Spinal cord (tissue), 10 donors: ENCODE measurements at places on chromosomes 3 and 15.
A peak's percentile ranks its signal among the peaks of the same experiment; 100 is the strongest.

- no peak for DNase-seq
Measured at GRCh38 chr15:57152133-57152532, 224.2 kb upstream of the CGNL1 start.

- DNase-seq = no peak
Measured at GRCh38 chr3:115710799-115711198, 87.5 kb downstream of the GAP43 start.

DNA sequence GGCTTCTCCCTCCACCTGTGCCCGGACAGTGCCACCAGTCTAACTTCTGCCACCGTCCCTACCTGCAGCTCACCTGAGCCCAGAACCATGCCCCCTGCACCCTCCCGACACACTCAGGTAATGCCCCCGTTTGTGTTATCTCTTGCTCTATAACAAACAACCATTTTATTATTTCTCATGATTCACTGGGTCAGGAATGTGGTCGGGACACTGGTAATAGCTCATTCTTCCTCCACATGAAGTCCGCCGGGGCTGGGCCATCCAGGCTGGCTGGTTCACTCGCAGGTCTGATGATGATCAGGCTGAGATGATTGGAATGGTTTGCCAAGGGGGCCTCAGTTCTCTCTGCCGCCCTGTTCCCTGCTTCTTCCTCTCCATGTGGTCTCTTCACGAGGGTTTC, 20.3 kb upstream of the NR2E3 start:
- DNase-seq = no peak

DNA sequence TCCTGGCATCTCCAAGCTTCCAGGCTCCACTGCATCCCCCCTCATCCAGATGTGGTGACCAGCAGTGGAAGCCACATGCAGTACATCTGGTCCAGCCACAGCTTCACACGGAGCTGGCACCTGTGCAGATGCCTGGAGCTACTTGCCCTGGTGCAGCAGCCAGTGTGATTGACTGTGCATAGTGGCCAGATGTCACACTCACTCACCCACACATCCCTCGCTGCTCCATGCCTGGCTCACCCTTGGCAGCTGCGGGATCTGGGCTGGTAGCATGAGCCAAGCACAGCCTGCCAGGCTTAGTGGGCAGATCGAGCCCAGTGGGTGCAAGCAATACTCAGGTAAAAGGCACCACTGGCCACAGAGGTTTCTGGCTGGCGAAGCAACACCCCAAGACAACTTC, 398.0 kb upstream of the CNTN4 start:
- no peak for DNase-seq

DNA sequence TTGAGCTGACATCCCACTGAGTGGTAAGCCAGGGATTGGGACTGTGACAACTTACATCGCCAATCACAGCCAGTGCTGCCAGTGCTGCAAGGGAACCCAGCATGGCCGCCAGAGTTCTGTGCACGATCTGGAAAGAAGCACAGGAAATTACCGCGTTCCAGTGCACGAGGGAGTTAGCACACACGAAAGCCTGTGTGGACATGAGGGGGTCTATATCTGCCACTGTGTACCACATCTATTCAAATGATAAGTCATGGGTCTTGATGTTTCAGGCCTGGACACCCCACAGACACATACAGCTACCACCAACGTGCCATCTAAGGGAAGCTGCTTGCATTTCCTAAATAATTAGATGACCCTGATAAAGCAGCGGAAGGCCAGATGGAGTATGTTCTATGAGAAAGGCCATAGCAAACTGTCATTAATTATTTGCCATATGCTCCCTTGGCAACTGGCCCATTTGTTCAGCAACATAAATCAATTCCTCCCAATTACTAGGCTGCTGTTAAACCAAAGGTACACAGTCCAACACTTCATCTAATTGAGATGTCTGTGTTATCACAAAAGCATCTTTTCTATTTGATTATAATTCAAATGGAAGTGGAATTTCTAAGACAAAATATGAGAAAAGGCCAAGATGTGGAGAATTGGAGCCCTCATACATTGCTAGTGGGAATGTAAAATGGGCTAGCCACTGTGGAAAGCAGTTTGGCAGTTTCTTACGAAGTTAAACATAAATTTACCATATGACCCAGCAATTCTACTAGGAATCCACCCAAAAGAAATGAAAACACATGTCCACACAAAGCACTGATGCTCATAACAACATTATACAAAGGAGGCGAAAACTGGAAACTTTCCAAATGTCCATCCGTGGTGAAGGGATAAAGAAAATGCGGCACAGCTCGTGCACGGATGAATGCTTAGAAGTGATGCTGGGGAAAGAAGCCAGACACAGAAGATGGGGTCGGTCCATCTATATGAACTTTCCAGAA, 108.3 kb downstream of the OCA2 start:
- no peak for DNase-seq

DNA sequence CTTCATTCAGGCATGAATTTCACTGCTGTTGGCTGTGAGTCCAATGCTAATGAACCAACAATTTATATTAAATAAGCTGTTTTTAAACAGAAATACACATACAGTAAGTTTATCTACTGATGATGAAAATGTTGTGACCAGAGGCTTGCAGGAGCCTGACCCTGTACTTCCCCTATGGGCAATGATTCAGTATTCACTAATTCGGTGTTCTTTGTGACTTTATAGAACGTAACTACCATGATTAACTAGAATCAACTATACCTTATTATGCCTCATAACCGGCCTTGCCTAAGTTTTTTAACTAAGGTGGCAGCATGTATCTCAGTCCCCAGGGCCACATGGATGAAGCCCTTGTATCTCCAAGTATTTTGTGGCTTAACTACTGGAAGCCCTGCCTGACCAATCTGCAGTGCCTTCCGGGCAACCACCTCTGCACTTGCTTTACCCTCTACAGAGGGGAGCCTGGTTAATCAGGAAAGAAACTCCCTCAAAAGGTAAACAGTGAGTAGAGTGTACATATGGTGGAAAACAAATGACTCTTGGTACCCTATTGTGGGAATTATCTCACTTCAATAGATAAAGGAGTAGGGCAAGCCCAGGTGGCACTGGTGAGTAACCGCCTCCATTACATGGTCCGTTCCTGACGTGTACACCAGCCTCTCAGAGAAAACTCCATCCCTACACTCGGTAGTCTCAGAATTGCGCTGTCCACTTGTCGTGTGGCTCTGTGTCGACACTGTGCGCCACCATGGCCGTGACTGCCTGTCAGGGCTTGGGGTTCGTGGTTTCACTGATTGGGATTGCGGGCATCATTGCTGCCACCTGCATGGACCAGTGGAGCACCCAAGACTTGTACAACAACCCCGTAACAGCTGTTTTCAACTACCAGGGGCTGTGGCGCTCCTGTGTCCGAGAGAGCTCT, 11.6 kb upstream of the CLDN18 start:
- no peak for DNase-seq

DNA sequence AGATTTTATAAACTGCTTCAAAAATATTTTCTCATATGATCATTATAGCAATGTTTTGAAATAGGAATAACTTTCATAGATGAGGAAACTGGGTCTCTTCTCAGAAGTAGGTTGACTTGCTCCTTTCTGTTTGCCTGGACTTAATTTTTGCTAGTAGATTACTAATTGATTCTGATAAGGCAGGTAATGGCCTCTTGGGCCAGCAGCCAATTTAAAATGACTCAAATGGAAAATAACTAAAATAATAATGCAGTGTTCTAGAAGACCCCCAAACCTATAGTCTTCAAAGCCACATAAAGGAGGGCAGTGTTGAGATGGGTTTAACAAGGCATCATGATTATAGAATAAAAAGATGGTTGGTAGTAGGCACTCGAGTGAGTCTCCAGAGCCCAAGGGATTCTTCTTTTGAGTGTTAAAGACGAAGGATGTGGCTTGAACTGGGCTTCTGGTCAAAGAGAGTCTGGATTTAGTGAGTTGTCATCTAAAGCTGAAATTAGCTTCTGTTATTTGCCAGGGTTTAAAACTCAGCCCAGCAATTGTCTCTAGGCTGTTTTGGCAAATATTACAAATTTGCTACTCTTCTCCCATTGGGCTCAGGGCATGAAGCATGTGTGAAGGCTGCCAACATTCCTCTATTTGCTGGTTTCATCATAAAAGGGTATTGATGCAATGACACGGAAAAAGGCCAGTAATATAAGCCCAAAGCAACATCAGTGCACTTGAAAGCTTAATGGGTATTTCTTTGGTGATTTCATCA, 297.1 kb upstream of the MEIS2 start:
- no peak for DNase-seq

DNA sequence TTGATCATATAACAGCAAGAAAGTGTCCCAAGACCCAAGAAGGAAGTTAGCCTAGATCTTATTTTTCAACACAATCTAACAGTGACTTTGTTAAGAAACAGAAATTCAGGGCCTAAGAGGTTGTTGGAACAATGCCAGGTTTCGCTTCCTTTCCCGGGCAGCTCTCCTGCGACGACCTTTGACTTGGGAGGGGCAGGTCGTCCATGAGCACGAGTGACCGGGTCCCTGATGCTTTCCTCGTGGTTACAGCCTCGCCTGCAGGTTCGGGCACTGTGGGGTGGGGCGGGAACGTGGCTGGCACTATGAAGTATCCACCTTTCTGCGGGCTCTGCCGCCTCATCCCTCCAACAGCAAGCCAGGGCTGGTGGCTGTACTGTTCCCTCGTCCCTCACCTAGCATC, 90.1 kb upstream of the RGMA start:
- no peak for DNase-seq

GRCh38 chr15:22895465-22896190, 57.2 kb downstream of the NIPA2 start:
- DNase-seq = no peak

- no peak for DNase-seq
Measured at GRCh38 chr15:99487337-99487730, 78.5 kb upstream of the MEF2A start.

DNA sequence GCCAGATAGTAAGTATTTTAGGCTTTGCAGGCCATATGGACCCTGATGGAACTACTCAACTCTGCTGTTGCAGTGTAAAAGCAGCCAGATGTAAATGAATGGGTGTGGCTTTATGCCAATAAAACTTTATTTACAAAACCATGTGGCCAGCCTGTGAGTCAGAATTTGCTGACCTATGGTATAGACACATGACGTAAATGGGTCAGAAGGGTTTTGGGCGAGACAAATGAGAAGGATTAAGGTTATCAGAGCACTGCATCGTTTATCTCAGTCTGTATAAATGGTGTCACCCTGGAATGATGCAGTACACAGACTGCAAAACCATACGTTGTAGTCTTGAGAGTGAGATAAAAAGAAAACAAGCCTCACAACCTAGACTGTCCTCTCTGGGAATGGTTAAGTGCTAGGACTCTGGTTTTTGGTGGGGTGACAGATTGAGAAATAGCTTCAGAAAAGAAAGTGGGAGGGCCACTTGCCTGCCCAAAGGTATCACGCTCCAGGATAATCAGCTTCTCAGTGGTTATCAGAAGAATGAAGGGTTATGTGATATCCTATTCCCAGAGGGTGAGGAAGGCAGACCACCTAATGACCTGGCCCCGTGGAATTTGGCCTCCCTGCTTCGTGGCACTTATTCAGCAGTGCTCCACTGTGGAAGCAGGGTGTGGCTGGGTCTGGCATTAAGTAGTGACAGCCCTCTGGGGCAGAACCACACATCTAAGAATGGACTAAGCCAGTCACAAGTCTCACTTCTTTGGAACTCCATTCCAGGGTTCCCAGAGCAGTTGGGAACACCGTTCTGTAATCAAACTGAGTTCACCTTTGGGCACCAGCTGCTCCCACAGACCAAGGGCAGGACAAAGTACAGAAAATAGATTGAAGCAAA, 46.1 kb downstream of the ABHD5 start:
- DNase-seq = no peak

DNA sequence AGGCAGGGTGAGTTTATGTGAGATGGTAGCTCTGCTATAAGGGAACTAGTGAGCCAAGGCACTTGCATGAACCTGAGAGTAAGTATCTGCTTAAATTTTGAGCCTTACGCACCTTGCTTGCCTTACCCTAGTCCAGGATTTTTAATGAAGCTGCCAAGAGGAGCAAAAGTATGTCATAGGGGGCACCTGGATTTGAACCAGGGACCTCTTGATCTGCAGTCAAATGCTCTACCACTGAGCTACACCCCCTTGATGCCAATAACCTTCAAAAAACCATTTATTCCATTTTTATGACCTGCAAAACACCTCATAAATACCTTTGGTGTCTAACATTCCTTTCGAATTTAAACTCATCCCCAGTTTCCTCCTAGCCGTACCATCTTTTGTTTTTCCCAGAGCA, 88.3 kb upstream of the ACP3 start:
- DNase-seq = no peak

DNA sequence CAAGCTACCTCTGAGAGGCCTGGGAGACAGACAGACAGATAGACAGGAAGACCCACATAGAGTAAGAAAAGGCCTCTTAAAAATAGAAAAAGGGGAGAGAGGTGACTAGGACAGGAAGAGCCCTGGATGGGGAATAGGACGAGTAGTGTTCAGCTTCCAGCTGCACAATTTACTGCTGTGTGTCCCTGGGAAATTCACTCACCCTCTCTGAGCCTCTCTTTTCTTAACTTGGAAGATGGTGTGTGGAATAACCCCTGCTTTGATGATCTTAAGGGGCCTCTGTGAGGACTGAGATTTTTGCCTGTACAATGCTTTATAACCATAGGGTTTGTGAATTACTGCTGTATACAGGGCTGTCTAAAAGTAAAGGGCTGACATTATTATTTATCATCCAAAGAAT, 37.5 kb downstream of the FEM1B start:
- DNase-seq = no peak

GRCh38 chr3:123340336-123340735, 108.6 kb downstream of the ADCY5 start:
- DNase-seq = no peak

GRCh38 chr3:150453353-150453752, 45.3 kb downstream of the TSC22D2 start:
- DNase-seq = no peak

DNA sequence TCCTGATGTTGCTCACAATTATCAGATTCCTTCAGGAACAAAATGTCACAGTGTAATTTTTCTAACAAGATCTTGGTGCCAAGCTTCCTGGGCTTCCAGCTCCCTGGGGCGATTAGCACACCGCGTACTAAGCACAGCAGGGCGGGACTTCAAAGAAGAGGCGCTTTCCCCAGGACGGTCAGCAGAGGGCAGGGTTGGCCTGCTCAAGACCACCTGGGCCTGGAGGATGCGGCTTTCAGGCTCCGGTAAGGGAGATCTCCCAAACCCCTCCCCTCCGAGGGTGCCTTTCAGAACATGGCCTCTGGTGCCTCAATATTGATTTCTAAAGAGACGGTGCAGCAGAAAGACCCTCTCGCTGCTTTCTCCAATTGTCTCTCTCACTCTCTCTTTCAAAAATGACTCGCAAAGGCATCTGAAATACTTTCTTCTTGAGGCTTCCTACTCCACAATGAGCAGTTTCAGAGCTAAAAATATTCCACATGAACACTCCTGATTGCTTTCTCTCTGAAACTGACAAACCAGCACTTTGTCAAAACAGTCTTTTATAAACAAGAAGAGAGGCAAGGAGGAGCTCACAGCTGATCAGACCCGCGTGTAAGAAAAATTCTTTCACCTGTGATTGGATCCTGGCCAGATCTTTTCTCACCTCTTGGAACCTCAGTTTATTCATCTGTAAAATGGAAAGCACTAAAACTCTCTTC, 154.0 kb downstream of the ADAMTS9 start:
- peak; percentile 97 for DNase-seq
